ENCODE measurements at places on chromosomes 3 and 15. TPM values are rescaled to one million over a fixed set of nuclear protein-coding genes. Genes with fewer than 3 reads are reported as not detected.

DNA sequence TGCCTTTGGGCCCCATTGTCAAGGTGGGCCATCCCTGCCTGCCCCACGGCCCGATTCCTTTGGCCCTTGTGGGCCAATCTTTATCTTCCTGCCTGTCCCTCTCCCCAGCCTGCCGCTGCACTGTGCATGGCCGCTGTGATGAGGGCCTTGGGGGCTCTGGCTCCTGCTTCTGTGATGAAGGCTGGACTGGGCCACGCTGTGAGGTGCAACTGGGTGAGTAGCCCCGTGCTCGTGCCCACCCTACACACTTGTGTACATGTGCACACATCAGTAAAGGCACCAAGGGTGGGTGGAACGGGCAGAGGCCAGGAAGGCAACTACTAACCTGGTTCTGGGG lies 12.2 kb downstream of the NT5DC2 start:
- no peak for DNase-seq

DNA sequence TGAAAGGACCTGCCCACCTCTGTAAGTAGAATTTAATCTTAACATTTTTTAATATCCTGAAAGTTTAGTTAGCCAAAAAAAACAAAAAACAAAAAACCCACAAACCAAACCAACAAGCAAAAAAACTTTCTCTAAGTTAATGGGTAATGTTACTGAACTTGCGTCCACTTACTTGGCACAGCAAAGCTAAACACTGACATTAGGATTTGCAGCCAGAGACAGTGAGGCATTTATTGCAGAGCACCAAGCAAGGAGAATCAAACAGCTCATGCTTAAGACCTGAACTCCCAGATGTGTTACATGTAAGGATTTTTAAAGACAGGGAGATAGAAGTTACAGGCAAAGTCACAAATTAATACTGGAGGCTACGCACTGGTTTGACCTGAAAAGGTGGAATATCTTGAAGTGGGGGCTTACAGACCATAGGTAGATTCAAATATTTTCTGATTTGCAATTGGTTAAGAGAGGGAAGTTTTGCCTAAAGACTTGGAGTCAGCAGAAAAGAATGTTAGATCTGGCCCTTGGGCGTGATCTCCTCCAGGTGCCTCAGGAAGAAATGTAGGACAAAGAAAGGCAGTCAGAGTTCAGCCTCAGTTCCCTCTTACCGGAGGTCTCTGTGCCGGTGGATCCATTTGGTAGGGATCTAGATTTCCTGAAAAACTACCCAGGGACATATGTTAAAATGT lies 205.0 kb downstream of the ADAMTSL3 start:
- no peak for DNase-seq

GRCh38 chr15:52224211-52224610 lies 33.0 kb upstream of the GNB5 start:
- DNase-seq = no peak

ITIH1 gene
- total RNA-seq = not detected

DNA sequence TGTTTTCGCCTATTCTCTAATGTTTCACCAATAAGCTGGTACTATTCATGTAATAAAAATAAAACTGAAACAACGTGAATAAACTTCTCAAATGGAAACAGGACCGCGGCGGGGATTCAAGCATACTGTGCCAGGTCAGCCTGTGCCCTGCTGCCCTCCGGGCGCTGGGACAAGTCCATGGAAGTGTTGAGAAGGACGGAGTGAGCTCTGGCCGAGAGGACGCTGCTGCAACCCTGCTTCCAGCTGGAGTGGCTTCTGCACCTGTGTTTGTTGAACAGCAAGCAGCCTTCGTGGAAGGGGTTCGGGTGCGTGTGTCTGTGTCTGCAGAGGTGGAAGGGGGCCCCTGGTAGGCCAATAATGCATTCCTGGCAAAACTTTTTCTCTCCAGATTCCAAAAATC lies 50.0 kb upstream of the PCSK6 start:
- DNase-seq = no peak

DNA sequence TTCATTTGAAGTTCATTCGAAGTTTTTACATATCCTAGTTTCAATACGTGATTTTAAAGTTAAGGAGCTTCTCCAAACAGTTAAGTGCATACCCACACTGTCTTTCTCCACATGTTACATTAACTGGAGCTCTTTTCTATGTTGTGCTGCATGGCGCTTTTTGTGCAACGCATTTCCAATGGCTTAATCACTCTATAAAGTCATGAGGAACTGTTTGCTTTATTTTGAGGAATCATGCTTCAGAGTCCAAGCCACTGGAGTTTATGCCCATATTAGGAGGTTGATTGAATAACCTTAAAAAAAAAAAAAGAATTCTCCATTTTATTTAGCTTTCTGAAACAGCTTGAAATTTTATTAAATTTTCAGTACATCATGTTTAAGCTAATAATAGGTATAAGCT lies 109.4 kb upstream of the MBNL1 start:
- DNase-seq = peak; percentile 64

AADAC gene
- not detected for total RNA-seq

- peak; percentile 75 for DNase-seq
Observed at GRCh38 chr3:39917065-39917773, 107.8 kb downstream of the MYRIP start.

PLA2G4B gene
- 3.1 TPM for total RNA-seq

GRCh38 chr15:95325763-95326404 lies 1004.6 kb upstream of the NR2F2 start:
- DNase-seq = no peak

- DNase-seq = no peak
Observed at GRCh38 chr3:123034120-123034519, 6.6 kb upstream of the SEMA5B start.

GRCh38 chr3:20148466-20148865 lies 37.5 kb downstream of the SGO1 start:
- no peak for DNase-seq

GPR62 gene
- 0.23 TPM for total RNA-seq

ARF4 gene
- total RNA-seq = 206 TPM

DNA sequence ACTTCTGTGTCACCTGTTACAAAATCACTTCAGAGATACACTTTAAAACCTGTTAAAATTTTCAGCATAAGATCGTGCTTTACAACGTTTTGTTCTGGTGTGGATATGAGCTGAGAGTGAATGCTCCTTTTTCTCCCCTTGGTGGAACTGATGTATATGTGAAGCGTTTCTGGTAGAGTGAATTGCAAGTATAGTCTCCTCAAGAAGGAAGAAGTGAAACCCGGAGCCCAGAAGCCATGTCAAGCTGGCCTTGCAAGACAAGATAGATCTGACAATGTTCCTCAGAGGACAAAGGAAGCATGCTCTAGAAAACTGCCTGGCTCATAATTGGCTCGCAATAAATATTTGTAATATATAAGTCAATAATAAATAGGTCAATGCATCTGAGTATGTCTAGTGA lies 23.6 kb downstream of the SERPINI2 start:
- no peak for DNase-seq

GRCh38 chr3:55337641-55338180 lies 149.4 kb downstream of the WNT5A start:
- no peak for DNase-seq

All from HT1080 (cell line).